ENCODE measurements at places on chromosomes 6 and 20. TPM values are rescaled to one million over a fixed set of nuclear protein-coding genes. Genes with fewer than 3 reads are reported as not detected.

The TMC2 gene
- polyA plus RNA-seq = not detected

The PRRC2A gene
- polyA plus RNA-seq = 3.8 TPM

The POU3F2 gene
- 2.4 TPM for polyA plus RNA-seq

The PIM1 gene
- polyA plus RNA-seq = 2.8 TPM

The RNF39 gene
- not detected for polyA plus RNA-seq

The ZFP57 gene
- polyA plus RNA-seq = not detected

The NR2E1 gene
- not detected for polyA plus RNA-seq

The CGA gene
- polyA plus RNA-seq = not detected

The HLA-DQA2 gene
- polyA plus RNA-seq = not detected

The POPDC3 gene
- 13.5 TPM for polyA plus RNA-seq

The NKX2-4 gene
- not detected for polyA plus RNA-seq

The ALDH5A1 gene
- 25.9 TPM for polyA plus RNA-seq

The OR2H2 gene
- 14.3 TPM for polyA plus RNA-seq

The BPIFB4 gene
- polyA plus RNA-seq = not detected

The GNAS-AS1 gene
- polyA plus RNA-seq = not detected

The BTN1A1 gene
- not detected for polyA plus RNA-seq

The MEP1A gene
- polyA plus RNA-seq = not detected

The SAYSD1 gene
- polyA plus RNA-seq = 6.7 TPM

The KIF13A gene
- polyA plus RNA-seq = 3.9 TPM

The ARMH2 gene
- not detected for polyA plus RNA-seq

The XKR7 gene
- polyA plus RNA-seq = 0.04 TPM

The ARFGEF3 gene
- polyA plus RNA-seq = 10.4 TPM

The GMPR gene
- 55.6 TPM for polyA plus RNA-seq

The CDH4 gene
- 0.45 TPM for polyA plus RNA-seq

Data from Purkinje cell (primary cell).